MM.1S (cell line): ENCODE measurements at places on chromosomes 5 and 9.

DNA sequence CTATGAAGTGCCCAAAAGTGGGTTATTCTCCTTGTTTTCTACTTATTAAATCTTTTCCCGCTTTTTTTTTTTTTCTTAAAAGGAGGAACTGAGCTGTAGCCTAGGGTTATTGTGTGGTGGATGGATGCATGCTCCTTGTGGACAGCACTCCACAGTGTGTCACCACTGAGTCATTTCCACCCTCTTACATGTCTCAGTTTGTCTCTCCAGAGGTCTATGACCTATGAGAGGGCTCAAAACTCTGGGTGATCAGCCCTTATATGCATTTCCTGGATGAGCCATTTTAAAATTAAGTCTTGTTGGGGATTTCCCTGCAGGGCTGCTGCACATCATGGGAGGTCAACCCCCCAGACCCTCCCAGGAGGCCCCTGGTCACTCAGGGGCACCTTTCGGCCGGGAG is 102.2 kb upstream of the MOCS2 start:
- no peak for DNase-seq

DNA sequence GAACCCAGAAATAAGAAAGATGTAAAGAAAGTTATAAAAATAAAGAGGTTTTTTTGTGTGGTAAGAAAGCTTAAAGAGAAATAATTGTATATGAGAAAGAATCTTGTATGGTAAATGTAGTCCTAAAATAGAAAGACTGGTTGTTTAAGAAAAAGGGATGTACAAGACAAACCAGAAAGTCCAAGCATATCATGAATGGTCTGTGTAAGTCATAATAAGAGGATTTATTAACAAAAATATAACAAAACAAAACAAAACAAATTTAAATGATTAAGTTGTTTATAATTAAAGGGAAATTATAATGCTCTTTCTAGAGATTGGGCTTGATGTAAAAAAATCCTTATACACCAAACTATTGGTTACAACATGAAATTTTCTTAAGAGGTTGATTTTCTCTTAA is 590.4 kb upstream of the PTGER4 start:
- no peak for DNase-seq

DNA sequence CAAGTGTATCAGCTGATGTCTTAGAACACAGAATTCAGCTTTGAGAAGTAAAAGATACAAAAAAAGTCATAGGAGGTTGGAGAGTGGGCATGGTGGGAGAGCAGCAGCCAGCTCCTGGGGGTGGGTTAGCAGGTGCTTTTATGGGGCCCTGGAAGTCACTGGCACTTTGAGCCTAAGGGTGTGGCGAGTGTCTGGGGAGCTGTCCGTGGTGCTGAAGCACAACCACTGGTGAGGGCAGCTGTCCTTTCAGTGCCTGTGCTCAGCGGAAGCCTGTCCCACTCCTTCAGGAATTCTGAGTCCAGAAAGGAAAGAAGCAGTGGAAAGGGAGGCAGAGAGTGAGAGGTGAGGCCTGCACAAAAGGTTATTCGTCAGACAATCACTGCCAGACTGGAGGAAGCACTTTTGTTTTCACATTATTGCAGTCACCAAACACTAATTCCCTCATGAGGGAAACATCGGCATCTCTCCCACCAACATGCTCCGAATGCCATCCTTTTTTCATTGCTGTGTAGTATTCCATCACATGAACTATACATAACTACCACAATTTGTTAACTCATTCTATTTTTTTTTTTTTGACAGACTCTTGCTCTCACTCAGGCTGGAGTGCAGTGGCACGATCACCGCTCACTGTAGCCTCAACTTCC is 59.4 kb upstream of the RAPGEF1 start:
- DNase-seq: peak; percentile 47

DNA sequence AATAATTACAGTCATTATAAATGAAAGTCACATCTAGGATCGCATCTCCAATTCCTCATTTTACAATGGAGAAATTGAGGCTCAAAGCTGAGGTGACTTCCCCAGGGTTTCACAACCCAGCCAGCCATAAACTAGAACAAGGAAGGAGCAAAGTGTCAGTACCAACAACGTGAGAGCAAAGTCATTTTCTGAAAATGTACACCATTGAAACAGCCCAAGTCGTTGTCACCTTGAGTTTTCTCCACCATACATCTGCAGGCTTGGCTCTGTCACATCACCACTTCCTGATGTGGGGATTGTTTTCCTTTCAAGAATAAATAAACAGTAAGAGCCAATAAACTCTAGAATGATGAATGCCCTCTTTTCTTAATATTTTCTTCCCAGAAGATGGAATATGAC is 184.5 kb upstream of the PTGER4 start:
- no peak for DNase-seq

- DNase-seq: no peak
These were observed 38.9 kb downstream of the MED27 start for GRCh38 chr9:132040808-132041207.

- DNase-seq: no peak
These were observed 88.6 kb downstream of the LMX1B start for GRCh38 chr9:126702151-126703001.

GRCh38 chr5:108078345-108078744 is 303.6 kb downstream of the FBXL17 start:
- no peak for DNase-seq

- no peak for DNase-seq
These were observed 333.6 kb upstream of the DAB2 start for GRCh38 chr5:39758426-39758825.

DNA sequence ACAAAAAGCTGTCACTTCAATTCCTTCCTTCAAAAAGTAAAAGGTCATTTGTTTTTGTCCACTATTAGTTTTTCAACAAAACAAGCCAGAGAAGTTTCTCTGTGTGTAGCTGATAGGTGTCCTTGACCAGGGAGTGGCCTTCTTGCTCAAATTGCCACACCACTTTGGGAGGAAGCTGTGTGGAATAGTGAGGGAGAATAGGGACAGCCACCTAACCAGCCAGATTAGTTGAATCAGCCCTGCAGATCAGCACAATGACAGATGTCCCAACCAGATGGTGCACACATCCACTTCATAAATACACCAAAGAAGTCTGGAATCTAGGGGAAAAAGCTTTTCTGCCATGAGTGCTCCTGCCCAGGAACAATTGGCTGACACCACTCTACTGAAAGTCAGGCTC is 37.2 kb downstream of the NREP start:
- DNase-seq: no peak

DNA sequence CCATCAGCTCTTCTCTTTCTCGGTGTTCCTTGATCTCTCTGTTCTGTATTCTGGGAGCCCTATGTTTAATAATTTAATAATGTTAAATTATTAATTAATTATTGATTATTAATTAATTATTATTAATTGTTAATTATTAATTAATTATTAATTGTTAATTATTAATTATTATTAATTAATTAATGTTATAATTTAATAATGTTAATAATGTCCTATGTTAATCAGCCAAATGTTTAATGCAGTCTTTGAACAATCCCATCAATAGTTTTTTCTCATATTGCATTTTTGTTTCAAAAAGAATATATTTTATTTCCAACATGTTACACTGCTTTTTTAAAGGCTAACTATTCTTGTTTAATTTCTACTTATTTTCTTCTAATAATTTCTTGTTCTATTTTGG is 26.2 kb downstream of the MGAT1 start:
- DNase-seq: no peak

GRCh38 chr5:104652271-104652861 is 1089.8 kb upstream of the NUDT12 start:
- DNase-seq: no peak

- no peak for DNase-seq
These were observed 12.3 kb downstream of the DCANP1 start for GRCh38 chr5:135434591-135435466.

- no peak for DNase-seq
These were observed 485.6 kb downstream of the ZSWIM6 start for GRCh38 chr5:61817472-61818326.

DNA sequence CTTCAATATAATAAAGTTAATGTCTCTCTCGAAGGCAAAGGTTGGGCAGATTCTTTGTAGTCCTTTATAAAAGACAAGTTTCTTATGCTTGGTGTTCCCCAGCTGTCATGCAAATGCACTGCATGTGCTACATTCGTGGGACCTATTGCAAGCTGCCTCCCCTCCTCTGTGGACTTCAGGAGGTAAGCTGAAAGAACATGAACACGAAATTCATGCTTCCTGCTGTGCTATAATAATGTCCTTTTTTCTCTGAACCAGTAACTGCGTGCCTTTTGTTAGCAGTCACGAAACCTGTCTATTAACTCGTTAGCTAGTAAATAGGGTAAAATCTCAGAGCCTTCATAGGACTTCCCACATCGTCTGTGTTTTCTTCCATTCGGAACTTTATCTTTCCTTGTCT is 363.5 kb downstream of the CDH9 start:
- DNase-seq: no peak

DNA sequence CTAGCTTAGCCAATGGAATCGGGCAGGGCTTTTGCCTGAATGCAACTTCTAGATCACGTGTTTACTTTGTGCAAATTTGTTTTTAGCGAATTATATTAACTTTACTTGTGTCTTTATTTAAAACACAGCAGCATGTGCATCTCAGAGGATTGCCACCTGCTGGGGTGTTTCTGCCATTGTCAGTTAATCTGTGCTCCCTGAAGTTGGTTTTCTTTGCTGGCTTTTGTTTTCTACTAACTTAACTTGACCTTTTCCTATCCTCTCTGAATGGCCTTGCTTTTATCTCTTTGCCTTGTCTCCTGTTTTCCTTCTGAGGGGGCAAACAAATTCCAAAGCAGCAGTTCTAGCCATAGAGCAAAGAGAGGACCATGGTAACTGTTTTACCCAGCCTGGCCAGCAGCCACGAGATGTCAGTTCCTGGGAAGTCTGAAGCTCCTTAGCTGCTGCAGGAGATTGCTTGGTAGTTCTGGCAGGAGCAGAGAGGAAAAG is 67.6 kb downstream of the ARHGEF28 start:
- DNase-seq: peak; percentile 49

GRCh38 chr9:114318416-114318815 is 4.5 kb upstream of the ORM1 start:
- no peak for DNase-seq

GRCh38 chr5:54329731-54330709 is 19.6 kb upstream of the ARL15 start:
- no peak for DNase-seq

DNA sequence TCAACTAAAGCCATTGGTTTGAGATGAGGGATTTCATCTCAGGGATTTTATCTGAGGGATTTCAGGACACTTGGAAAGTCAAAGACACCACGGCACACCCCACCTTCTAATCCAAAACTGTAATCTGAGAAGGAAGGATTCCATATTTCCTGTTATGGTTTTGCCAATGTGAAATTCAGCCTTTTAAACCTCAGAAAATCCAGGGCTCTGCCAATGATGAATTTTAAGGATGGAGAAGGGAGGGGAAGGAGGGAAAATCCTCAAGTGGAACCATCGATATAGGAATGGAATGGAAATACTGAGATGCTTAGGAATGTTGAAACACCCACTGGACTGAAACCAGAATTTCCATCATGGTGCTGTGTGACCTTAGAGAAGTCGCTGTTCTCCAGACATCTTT is 5.3 kb downstream of the C1QTNF3 start:
- no peak for DNase-seq

- no peak for DNase-seq
These were observed 81.7 kb downstream of the GNAQ start for GRCh38 chr9:77949751-77950436.

DNA sequence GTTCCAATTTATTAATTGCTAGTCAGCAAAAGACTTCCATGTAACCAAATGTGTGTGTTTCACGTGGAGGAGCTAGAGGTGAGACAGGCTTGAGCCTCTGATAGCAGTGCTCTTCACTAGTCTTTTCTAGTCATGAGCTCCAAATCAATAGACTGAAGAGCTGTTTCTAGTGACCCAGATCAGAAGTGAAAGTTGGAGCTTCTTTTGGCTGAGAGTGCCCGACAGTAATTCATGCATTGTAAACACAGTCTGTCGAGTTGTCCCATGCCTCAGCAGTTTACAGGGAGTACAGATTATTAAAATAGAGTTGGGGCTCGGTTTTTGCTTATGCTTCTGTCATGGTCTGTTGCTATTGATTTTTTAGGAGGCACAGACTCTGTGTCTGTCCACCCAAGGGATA is 793.1 kb downstream of the DTWD2 start:
- no peak for DNase-seq

DNA sequence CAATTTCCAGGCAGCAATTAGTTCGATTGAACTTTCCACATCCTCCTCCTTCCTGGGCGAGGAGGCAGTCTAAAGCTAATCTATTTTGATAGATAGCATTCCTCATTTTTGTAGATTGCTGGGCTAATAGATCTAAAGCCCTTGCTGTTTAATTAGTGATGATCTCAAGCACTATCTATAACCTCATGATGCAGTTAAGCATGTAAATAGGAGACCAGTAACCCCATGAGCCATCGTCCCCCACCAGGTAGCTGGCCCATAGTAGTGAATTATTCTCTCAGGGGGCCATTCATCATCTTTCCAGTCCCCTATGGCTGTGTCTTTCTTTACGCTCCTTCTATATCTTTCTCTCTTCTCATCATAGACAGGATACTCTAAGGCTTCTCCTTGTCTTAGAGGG is 14.9 kb downstream of the CEL start:
- no peak for DNase-seq

- DNase-seq: no peak
These were observed 100.2 kb downstream of the INSYN2B start for GRCh38 chr5:169880012-169880663.

DNA sequence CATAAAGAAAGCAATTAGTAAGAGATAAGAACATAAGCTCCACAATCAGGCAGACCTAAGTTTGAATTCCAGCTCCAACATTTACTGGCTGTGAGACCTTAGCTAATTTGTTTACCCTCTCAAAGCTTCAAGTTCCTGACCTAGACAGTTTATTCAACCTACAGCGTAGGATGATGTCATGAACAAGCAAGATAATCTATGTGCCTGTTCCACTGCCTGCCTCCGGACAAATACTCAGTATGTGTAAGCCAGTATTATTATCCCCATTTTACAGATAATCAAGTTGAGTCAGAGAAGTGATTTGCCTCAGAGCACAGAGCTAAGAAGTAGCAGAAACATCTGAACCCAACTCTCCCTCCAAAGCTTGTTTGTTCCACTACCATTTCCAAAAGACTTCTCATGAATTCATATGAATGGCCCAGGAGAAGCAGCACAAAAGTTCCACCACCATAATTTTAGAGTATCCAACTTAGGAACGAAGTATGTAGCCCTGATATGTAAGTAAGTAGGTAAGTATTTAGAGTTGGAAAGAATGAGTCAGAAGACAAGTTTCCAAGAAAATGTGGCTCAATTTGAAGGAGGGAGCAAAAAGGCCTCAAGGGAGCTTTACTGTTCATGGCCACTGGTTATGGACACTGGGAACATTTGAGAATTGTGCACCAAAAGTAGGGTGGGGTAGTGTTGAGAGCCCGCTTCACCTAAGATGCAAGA is 398.2 kb downstream of the NFIB start:
- DNase-seq: no peak

GRCh38 chr9:1775230-1775629 is 239.9 kb upstream of the SMARCA2 start:
- DNase-seq: no peak

- DNase-seq: no peak
These were observed 53.1 kb upstream of the ARRDC3 start for GRCh38 chr5:91436241-91436640.

GRCh38 chr9:20494035-20494434 is 128.3 kb downstream of the MLLT3 start:
- no peak for DNase-seq
